Activated T-helper 1 cell treated with anti-CD3 and anti-CD28 coated beads, Interleukin-2, amount 50 U/mL, for 16 hours (primary cell): ENCODE measurements at places on chromosomes 12 and 14.

- no peak for DNase-seq
Measured at GRCh38 chr12:107515446-107515958, 170.1 kb upstream of the PWP1 start.

DNA sequence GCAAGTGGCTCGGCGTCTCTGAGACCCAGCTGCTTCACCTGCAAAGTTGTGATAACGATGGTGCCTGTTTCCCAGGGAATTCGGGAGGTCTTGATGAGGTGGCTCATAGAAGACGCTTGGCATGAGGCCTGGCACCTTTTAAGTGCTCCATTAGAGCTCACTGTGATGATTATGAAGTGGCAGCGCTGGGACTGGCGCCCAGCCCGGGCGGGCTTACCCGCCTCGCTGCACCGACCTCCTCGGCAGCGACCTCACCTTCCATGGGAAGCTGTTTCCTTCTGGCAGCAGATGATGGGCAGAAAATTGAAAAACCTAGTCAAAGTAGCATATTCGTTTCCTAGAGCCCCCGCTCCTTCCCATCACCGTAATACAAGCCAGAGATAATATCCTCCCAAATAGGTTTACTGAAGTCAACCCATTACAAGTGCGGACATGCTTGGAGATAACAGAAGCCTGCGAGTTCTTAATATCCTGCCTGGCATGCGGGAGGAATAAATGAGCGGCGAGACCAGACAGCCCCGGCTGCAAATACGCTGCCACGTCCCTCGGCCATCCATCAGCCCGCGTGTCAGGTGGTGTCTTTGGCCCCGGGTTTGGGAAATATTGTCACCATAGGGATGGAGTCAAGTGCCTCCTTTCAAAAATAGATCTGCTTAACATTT, 35.2 kb upstream of the DLK1 start:
- no peak for DNase-seq

GRCh38 chr12:79058342-79058741, 193.8 kb downstream of the SYT1 start:
- DNase-seq: no peak

GRCh38 chr14:104284636-104285507, 146.5 kb downstream of the KIF26A start:
- DNase-seq: no peak

DNA sequence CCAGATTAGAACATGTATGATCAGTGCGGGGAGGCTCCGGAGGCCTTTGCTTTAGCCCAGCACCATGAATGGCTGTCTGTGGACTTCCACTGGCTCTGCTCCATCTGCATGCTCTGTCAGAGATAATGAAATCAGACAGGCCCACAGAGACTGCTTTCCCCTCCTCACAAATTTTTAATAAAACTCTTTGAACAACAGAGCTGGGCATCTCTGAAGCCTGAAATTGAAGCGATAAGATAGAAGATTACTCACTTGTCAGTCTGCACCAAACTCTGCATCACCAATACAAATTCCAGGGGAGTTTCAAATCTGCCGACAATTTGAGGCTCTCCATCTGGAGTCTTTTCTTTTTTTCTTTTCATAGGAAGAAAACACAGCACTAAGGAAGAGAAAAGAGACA, 110.0 kb downstream of the DYRK2 start:
- no peak for DNase-seq

DNA sequence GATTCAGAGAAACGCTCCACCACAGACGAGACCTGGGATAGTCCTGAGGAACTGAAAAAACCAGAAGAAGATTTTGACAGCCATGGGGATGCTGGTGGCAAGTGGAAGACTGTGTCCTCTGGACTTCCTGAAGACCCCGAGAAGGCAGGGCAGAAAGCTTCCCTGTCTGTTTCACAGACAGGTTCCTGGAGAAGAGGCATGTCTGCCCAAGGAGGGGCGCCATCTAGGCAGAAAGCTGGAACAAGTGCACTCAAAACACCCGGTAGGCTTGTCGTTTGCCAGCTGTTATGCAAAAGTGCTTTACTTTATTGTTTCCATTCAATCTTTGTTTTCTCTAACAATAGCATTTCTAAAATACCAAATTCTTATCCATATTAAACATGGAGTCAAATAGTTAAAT, 287.3 kb downstream of the NAV3 start:
- no peak for DNase-seq

DNA sequence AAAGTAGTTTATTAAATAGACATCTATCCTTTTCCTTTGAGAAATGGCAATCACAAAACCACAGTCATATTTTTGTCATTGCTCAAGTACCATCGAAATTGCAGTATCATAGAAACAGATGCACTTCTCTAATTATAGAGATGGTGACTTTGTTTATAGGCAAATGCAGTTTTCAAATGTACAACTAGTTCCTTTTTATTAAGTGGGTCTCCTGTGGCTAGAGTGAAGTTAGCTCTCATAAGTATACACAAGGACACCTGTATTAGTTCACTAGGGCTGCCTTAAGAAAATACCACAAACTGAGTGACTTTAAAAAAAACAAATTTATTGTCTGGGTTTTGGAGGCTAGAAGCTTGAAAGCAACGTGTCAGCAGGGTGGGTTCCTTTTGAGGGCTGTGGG, 62.8 kb downstream of the OTOGL start:
- DNase-seq: no peak

DNA sequence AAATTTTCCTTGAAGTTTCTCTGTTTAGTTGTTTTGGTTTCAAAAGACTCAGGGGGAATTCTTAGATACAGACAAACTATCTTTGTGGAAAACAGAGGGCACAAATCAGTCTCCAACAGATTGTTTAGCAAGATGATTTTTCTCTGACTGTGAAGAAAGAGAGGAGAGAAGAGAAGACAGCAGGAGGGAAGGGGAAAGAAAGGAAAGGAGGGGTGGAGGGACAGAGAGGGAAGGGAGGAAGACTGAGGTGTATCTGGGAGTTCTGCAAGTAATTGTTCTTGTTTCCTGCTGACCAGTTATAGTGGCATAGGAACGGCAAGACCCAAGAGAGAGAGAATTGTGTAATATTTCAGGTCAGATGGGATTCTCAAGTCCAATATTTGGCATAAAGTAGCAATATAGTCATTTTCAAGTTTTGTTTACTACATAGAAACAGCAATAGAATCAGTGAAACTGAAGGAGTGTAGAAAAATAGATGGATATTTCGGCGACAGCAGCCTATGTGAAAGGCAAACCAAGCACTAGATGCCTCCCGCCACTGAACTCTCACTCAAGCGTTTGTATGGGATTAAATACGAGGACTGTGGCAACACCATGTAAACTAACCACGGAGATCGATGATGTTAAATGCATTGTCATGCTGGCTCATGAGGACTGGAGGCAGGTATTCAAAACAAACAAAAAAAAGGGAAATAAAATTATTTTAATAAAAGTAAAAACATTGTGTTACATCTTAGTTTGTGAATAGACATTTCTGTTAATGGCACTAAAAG, 342.5 kb downstream of the SLC16A7 start:
- no peak for DNase-seq

DNA sequence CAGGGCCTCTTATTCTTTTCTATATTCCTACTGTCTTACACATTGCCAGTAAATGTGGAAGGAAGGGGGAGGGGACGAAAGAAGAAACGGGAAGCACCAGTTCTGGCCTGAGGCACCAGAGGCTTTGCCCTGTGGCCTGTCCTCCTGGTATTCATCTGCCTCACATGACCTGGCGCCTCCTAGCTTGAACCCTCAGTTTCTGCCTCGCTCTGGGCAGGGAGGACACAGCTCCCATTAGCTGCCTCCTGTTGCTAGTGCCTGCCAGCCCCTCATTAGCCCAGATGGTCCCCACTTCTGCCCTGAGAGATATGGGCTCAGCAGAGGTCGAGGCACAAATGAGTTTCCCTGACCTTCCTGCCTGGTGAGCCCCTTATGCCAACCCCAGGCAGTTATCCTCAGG, 3.0 kb upstream of the PLEKHG6 start:
- no peak for DNase-seq
